ENCODE measurements at places on chromosomes 2 and 18.
A peak's percentile ranks its signal among the peaks of the same experiment; 100 is the strongest.

DNA sequence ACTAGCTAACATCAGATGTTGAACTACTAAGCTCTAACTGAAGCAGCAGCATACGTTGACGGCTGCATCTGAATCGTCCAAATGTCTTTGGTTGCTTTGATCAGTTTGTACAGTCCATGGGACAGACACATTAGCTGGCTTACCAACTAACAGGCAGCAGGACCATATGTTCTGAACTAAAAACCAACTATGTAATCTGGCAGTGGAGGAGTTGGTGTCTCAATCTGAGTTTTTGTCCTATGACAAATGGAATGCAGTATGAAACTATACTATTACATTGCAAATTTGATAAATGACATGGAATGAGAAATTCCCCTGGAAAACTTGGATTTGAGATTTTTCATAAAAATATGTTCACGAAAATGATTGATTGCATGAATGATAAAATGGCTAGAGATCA lies 79.5 kb downstream of the EPHA4 start:
- DNase-seq: peak; percentile 39

DNA sequence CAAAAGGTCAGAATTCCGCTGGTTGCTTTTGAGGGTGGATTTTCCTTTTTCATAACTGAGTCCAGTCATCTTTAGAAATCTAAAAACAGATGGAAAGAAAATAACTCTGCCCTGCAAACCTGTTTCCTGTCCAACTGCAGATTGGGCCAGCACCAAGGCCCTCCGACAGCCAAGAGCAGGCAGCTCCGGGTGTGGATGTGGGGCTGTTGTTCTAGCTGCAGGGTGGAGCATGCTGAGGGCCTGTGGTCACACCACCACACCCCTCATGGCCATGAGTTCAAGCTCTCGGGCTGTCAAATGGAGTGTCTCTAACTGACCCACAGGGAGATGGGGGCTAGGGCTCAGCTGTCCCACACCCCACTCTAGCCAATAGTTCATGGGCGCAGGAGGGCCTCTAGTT lies 69.3 kb upstream of the BZW1 start:
- DNase-seq: no peak

- DNase-seq: peak; percentile 86
Measured at GRCh38 chr2:16664052-16664731, 1.4 kb downstream of the CYRIA start.

DNA sequence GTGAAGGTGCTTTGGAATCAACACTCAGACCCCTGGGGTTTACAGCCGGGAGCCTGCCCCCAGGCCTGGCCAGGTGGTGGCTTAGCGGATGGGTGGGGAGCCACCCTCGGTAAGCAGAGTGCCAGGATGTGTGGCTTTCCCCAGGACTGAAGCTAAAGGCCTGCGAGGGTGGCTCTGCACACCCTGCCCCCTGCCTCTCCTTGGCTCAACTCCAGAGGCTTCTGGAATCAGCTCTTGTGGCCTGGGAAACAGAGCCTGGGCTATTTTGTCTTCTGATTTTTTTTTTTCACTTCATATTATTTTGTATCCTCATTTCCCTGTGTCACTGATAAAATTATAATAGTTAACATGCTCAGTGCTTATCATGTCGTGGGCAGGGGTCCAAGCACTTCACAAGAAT lies 79.8 kb downstream of the RHOB start:
- no peak for DNase-seq

GRCh38 chr2:48427552-48427951 lies 102.4 kb upstream of the STON1 start:
- DNase-seq: no peak

- DNase-seq: no peak
Measured at GRCh38 chr2:72289283-72289682, 141.6 kb upstream of the CYP26B1 start.

- no peak for DNase-seq
Measured at GRCh38 chr2:235066490-235066889, 114.7 kb downstream of the SH3BP4 start.

DNA sequence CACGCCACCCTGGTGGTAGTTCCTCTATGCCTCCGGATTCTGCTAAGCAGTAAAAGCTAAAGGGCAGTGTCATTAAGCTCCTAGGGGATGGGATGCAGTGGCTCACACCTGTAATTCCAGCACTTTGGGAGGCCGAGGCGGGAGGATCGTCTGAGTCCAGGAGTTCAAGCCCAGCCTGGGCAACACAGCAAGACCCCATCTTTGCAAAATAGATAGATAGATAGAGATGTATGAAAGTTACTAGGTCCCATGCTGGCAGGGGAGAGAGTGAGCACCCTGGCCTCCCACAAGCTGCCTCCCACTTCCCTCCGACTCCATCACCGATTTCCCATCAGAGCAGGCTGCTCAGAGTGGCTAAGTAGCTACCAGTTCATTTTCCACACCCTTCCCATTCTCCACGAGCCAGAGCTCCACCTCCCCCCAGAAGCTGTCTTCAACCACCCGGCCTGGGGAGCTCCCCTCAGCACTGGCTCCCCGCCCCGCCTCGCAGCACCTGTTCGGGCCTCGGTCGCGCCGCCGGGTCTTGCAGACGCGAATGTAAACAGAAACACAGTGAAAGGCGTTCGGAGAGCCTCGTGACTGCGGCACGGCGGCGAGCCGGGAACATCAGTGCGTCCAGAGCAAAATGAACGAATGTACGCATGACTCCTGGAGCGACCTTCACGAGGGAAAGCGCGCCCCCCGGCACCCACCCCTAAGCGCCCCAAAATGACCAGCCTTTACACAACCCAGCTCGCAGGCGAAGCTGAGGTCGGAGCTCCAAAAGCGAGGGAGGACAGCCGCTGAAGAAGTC lies 598 bp upstream of the CEP68 start:
- DNase-seq: no peak

DNA sequence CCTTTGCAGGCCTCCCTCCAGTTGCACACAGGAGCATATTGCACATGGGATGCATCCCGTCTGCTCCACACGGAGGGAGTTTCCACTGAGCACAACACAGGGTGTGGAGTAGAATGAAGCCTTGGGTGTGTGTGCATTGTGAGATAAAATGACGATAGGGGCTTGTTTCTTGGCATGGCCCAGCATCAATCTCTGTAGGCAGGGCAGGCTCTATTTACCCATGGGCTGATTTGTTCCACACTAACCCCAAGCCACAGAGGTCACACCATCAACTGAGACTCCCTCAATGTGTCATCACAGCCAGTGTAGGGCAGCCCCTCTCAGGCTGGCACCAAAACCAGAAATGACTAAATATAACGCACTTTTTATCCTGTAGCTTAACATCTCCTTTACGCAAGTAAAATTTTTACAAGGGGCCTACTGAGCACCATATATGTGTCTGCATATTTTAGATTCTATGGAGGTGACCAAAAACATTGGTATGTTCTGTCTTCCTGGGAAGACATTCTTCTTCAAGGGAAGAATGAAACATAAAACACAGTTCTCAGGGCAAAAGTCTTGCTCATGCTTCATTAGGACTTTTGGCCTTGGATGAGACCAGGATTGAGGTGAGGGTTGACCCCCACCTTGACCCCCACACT lies 2.7 kb upstream of the GKN1 start:
- DNase-seq: no peak

DNA sequence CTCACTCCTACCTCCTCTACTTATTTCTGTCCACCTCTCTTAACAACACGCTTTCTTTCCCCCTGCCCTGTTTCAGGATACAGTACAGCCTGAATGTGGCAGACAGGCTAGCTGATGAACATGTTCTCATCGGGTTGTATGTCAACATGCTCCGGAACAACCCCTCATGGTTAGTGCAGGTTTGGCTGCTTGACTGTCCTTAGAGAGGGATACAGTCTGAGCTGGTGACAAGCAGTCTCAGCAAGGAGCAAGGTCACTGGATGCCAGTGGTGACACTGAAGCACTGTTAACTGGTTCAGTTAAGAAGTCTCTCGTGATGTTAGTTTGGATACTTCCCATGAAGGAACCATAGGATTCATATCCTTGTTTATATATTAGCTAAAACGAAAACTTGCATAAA lies 128.6 kb downstream of the DTNA start:
- no peak for DNase-seq

- DNase-seq: no peak
Measured at GRCh38 chr18:36718705-36719328, 110.0 kb downstream of the TPGS2 start.

DNA sequence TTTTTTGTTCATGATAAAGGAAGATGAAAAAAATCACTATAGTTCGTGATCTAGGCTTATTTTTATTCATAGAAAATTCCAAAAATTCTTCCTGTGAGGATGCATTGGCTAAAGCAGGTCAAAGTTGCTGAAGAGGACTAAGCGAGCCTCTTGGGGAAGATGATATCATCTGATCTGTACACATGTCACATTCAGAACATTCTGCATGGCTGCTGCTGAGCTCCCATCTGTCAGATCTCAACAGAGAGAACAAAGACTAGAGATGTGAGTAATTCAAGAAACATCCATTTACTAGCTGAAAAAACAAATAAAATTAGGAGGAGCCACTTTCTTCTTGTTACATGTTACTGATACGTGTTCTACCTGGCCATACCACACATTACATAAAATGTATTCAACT lies 518.6 kb upstream of the FSIP2 start:
- DNase-seq: peak; percentile 67

- no peak for DNase-seq
Measured at GRCh38 chr2:7866825-7867224, 815.0 kb upstream of the ID2 start.

All from NCI-H446 treated with DMSO at 0.1 percent for 48 hours (cell line).